NB4 (cell line): ENCODE measurements at places on chromosomes 13 and 19.
A peak's percentile ranks its signal among the peaks of the same experiment; 100 is the strongest.

DNA sequence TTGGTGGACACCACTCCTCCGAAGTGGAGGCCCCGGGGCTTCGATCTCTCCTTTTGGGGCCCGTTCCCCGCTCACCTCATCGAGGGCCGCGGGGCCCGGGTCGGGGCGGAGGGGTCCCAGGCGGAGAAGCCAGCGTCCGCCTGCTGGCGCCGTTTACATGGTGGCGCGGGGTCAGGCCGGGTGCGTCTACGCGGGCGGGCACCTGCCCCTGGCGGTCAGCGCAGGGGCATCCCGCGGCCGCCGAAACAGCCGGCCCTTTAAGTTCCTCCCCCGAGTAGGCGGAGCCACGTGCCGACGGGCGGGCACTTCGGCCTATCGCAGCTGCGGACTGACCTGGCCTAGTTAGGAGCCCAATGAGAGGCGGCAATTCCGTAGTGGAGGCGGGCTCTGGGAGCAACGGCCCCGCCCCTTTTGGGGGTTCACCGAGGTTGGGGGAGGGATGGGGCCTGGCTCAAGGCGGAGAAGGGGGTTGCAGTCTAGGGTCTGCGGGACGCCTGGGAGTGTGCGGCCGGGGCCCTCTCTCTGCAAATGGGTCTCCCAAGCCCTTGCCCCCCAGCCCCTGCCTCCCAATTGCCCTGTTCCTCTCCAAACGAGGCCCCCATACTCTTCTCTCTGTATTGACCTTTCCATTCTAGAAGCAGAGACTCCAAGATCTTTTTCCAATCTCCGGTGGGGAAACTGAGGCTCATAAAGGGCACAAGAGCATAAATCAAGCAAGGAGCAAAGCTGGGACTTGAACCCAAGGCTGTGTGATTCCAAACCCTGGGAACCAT lies at the start of gene ABHD8:
Gene ABHD8, minus strand, starts transcription at position 259 of the 773 bp plus-strand sequence. CDS start 1,809 bp downstream, outside the sequence.
- peak; percentile 80 for DNase-seq

- DNase-seq = peak; percentile 32
These were observed 4.0 kb upstream of the RFXAP start for GRCh38 chr13:36815062-36815461.

DNA sequence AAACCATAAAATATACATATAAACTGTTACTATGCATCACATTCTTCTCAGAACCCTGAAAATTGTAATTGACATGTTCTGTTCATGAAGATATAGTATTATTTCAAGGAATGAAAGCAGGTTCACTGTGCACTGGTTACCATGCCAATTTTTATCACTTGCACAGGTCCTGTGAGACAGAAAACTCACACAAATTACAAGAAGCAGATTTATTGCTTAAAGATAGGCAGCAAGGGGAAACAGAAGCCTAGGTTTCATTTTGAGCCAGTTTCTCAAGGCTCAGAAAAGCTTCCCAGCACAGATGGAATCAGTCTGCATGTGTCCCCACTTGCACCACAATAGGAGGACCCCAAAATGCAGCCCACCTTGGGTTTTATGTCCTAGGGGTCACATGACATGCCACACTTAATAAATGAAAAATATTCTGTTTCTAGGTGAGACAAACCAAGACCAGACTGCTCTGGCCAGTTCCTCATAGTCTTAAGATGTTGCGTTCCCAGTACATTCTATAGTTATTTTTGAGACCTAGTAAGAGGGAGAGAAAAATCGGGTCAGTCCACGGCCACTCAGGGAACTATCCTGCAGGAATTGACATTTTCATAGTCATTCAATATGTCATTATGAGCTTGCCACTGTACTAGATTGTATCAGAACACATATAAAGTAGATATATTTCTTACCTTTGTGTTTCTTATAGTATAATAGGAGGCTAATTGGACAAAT lies 459.1 kb upstream of the ATXN8OS start:
- DNase-seq = no peak

GRCh38 chr19:42092350-42092749 lies 16.4 kb downstream of the ZNF574 start:
- DNase-seq = peak; percentile 46
